Activated CD4-positive, alpha-beta T cell treated with anti-CD3 and anti-CD28 coated beads, Interleukin-2, amount 10 ng/mL, durations not matched to agents 7 days and 5 days (primary cell): ENCODE measurements at places on chromosomes 4 and X. TPM values are rescaled to one million over a fixed set of nuclear protein-coding genes. Genes with fewer than 3 reads are reported as not detected.

- H3K36me3 ChIP-seq: no peaks in the 10 kb centered on the region
- no peak overlapping the region for H3K27ac ChIP-seq
- H3K4me1 ChIP-seq: no peaks in the 10 kb centered on the region
- peaks cover 15% of the 10 kb centered on the region for H3K27me3 ChIP-seq
Measured at GRCh38 chr4:76923619-76924357, 25.8 kb upstream of the SEPTIN11 start.

DNA sequence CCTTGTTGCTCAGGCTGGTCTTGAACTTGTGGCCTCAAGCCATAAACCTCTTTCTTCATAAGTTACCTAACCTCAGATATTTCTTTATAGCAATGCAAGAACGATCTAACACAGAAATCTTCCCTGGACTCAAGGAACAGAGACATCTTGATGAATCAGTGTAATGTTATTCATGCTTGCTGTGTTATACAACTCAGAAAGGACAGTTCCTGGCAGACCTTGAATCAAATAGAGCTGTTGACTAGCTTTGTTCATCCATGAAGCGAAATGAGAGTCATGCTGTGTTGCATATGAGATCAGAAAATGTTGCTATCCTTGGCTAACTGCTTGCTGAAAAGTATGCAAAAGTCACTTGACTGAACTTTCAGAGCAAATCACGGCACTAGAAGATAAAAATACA lies 72.6 kb upstream of the ARHGAP24 start:
- H3K4me1 ChIP-seq: no peaks in the 10 kb centered on the region
- H3K27me3 ChIP-seq: no peaks in the 10 kb centered on the region
- no peak overlapping the region for H3K4me3 ChIP-seq

GRCh38 chr4:144820011-144820727 lies 174.2 kb downstream of the HHIP start:
- H3K4me3 ChIP-seq: no peak overlapping the region
- H3K27ac ChIP-seq: no peak overlapping the region
- no peak for DNase-seq

GRCh38 chr4:119238068-119238722 lies 25.7 kb downstream of the USP53 start:
- peaks cover 31% of the 10 kb centered on the region for H3K36me3 ChIP-seq
- H3K27me3 ChIP-seq: no peaks in the 10 kb centered on the region
- H3K4me1 ChIP-seq: peaks cover 36% of the 10 kb centered on the region
- peak; percentile 19 for DNase-seq

GRCh38 chrX:80334583-80334982 lies 85.7 kb upstream of the TENT5D start:
- no peak overlapping the region for H3K4me3 ChIP-seq
- H3K27ac ChIP-seq: no peak overlapping the region
- H3K27me3 ChIP-seq: no peaks in the 10 kb centered on the region
- no peaks in the 10 kb centered on the region for H3K4me1 ChIP-seq
- DNase-seq: no peak

KLKB1 gene
- 0.33 TPM for total RNA-seq

TNMD gene
- not detected for total RNA-seq

GAB1 gene
- 0.60 TPM for total RNA-seq

NFKB1 gene
- total RNA-seq: 135 TPM

ZC4H2 gene
- total RNA-seq: 17.9 TPM
